ENCODE measurements at places on chromosomes 11 and 22. TPM values are rescaled to one million over a fixed set of nuclear protein-coding genes. Genes with fewer than 3 reads are reported as not detected.

The BACE1-AS gene
- total RNA-seq, result 1.9 TPM

The FAM180B gene
- 0.09 TPM for total RNA-seq

The PCSK7 gene
- 41.4 TPM for total RNA-seq

The SUSD2 gene
- total RNA-seq, result 2.8 TPM

The GP1BB gene
- total RNA-seq, result 1.00 TPM
